ENCODE measurements at places on chromosomes 5 and 9.

DNA sequence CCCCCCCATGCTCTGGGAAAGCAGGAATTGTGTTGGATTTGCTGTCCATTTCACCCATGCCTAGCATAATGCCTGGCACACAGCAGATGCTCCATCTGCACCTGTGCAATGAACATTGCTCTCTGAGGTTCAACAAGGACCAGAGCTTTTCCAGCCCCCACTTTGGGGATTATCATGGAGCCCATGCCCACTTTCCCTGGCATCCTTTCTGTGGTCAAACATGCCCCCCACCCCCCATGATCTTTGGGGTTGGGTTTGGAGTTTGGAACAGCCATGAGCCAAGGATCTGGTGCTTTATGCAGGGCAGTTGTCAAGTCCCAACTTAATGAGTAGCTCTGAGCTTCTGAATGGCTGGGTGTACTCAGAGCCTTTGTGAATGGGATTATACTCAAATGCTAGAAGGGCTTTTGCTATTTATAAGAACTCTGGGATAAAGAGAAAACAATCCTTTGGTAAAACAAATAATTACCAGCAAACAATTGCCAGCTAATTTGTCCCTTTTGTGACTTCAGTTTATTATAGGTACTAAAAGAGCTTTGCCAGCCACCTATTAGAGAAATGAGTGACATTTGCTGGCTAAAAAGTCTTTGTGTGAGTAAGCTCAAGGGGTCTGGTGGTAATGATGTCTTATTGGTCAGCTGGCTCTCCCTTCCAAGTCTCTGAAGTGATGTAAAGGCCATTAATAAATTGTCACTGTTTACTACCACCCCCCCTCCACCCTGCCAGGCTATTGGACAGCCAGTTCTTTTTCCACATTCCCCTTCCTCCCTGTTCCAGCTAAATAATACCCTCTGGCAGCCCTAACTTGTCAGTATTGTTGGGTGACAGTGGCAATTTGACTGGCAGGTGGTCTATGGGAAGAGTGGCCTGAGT is 182.3 kb downstream of the MACROH2A1 start:
- DNase-seq = no peak

DNA sequence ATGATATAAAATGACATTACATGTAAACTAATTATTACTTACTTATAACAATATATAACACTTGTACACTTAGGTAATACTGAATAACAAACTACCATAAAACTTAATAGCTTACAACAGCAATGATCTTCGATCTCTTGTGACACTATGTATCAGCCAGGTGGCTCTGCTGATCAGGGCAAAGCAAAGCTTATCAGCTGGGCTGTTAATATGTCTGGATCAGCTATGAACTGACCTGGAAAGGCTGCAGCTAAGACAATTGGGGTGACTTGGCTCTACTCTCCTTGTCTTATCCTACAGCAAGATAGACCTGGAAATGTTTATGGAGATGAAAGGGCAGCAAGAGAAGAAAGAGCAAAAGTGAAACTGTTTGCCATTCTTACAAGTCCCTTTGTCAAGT is 511.3 kb downstream of the TLR4 start:
- no peak for DNase-seq

GRCh38 chr9:21674894-21675293 is 127.5 kb upstream of the MTAP start:
- DNase-seq = no peak

DNA sequence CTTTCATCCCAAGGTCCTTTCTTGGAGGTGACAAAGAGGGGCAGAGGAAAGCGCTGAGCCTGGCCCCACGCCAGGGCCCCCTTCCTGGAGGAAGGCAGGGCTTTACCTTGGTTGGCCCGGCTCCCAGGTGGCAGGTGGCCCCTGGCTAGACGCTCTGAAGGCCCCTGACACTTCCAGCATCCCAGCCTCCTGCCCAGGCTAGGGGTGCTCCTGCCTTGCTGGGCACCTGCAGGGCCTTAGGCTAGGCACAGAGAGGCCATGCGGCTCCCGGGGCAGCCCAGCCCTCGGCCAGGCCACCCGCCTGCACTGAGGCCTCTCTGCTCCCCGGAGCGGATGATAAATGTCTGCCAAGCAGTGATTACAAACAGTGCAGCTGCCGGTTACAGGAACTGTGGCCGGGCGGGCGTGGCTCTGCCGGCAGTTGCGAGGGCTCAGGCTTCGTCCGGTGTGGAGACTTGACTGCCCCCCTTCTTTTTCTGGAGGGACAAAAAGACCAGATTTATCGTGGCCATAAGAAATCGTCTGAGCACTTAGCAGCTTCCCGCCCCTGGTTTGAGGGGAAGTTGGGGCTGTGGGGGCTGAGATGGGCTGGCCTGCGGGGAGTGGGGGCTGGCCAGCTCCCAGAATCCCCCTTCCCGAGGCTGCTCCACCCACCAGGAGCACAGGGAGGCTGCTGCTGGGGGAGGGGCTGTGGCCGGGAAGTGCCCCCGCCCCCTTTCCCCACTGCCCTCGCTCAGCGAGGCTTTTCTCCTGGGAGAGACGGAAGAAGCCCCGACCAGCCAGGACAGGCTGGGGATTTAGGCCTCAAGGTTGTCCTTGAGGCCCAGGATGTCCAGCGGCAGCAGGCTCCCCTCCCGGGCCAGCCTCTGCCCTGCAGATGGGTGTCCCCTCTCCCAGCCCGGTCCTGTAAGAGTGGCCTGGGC is 31.6 kb upstream of the UBAC1 start:
- DNase-seq = peak; percentile 91

DNA sequence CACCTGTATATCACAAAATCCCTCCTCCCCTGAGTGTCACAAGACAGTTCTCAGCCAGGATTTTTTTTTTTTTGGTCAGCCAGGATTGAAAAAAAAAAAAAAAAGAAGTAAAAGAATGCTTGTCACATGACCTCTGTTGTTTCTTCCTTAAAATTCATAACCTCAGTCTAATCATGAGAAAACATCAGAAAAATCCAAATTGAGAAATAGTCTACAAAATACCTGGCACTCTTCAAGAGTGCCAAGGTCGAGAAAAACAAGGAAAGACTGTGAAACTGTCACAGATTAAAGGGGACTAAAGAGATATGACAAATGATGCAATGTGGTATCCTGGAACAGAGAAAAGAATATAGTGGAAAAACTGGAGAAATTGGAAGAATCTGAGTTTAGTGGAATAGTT is 58.5 kb upstream of the SUB1 start:
- no peak for DNase-seq

GRCh38 chr9:126752881-126753670 is 51.8 kb upstream of the ZBTB43 start:
- no peak for DNase-seq

DNA sequence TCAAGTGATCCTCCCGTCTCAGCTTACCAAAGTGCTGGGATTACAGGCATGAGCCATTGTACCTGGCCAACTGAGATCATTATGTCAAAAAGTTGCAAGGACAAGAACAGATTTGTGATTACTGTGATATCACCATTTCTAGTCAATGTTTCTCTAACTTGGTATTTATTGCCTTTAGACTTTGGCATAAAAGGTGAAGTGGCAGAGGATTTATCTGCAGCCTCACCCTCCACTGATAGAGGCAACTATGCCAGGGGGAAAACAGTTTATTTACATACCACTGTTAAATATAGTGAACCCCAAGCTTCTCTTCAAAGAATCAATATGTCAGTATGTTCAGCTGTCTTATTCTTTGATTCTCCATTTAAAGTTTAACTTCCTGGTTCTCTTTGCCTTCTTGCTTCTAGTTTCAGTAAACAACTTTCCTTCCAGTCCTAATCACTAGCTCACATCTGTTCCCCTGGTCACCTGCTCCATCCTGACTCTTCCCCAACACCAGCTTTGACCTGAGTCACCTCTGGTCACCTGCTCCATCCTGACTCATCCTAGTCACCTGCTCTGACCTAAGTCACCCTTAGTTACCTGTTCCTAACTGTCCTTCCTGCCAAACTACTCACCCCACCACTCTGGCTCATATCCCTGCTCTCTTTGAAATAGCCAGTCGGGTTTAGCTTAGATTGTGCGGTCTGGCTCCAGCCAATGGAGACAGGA is 29.9 kb downstream of the SEMA6A start:
- no peak for DNase-seq

- no peak for DNase-seq
Observed at GRCh38 chr9:130946766-130947617, 7.9 kb upstream of the FIBCD1 start.

- no peak for DNase-seq
Observed at GRCh38 chr9:110877374-110877773, 160.9 kb downstream of the LPAR1 start.

- DNase-seq = no peak
Observed at GRCh38 chr5:21806943-21807342, 1046.2 kb downstream of the CDH12 start.

DNA sequence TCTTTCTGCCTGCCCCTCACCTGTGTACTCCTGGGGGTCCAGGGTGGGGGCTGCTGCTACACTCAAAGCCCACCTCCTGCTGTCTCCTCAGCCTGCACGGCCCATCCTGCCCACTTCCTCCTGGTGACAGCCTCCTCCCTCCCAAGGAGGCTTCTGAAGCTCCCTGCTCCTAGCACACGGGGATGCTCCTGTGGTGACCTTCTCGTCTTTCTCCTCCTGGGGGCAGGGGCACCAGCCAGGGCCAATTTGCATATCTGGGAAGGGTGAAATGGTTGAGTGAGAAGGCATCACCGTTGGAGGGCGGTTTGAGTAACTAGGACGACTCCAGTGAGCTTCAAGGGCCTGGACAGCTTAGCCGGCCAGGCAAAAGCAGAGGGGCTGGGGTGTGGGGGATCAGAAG is 51.9 kb upstream of the COL5A1 start:
- no peak for DNase-seq

GRCh38 chr5:153079396-153079795 is 411.1 kb upstream of the GRIA1 start:
- DNase-seq = no peak

- peak; percentile 73 for DNase-seq
Observed at GRCh38 chr9:131799177-131799823, 59.4 kb upstream of the RAPGEF1 start.
